ENCODE measurements at places on chromosomes 13 and 19.
A peak's percentile ranks its signal among the peaks of the same experiment; 100 is the strongest.

- DNase-seq: no peak
Observed at GRCh38 chr13:34411177-34411576, 530.9 kb upstream of the NBEA start.

DNA sequence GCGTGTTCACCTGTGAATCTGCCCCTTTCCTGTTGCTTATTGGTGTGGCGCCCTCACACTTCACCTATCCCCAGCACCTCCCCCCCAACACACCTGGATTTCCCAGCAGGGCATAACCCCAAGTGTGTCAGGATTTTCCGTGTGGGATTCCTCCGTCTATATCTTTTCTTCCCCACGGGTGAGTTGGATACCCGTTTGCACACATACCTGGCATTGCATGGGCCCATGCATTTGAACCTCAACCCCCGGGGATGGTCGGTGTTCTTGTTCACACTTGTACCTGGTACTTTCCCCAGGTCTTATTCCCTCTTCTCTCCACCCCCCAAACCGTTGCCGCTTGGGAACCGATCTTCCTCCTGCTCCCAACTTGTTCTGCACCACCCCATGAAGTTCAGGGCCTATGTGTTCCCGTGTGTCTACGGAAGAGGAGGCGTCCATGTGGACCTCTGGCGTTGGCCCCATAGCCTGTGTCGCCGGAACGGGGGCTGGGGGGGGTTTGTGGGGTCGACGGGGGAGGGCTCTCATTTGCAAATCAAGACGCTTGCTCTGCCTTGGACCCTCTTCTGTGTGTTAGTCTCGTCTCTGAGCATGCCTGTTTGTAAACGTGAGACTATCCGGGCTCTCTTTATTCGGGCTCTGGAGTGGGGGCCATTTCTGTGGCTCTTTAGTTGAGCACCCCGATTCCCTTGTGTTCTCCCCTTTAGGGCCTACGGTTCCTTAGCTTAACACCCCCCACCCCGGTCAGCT is 1.7 kb downstream of the PRR12 start:
- peak; percentile 53 for DNase-seq

- no peak for DNase-seq
Observed at GRCh38 chr13:66212511-66212910, 1017.6 kb downstream of the PCDH9 start.

DNA sequence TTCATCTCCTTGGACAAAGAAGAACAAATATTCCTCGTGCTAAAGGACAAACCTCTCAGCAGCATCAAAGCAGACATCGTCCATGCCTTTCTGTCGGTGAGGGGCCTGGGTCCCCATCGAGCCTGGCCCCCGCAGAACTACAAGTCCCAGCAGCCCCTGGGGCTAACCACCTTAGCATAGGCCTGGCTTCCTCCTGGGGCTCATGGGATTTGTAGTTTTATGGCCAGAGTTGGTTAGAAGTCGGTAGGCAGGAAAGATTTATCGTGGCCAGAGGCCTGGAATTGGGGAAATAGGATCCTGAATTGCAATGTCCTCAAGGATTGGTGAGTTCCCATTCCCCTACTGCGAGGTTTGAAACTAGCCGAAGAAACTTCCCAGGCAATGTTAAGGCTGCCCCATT is 19.6 kb downstream of the TMEM150B start:
- DNase-seq: no peak

DNA sequence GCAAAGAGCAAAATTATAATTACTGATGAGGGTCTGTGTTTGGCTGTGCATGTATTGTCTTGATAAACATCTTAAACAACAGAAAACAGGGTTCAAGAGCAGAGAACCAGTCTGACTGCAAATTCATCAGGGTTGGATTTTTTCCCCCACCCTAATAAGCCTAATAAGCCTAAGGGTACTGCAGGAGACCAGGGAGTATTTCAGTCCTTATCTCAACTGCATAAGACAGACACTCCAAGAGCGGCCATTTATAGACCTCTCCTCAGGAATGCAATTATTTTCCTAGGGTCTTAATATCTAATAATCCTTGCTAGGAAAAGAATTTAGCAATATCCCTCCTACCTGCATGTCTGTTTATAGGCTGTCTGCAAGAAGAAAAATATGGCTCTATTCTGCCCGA is 2011.5 kb upstream of the PCDH20 start:
- no peak for DNase-seq

DNA sequence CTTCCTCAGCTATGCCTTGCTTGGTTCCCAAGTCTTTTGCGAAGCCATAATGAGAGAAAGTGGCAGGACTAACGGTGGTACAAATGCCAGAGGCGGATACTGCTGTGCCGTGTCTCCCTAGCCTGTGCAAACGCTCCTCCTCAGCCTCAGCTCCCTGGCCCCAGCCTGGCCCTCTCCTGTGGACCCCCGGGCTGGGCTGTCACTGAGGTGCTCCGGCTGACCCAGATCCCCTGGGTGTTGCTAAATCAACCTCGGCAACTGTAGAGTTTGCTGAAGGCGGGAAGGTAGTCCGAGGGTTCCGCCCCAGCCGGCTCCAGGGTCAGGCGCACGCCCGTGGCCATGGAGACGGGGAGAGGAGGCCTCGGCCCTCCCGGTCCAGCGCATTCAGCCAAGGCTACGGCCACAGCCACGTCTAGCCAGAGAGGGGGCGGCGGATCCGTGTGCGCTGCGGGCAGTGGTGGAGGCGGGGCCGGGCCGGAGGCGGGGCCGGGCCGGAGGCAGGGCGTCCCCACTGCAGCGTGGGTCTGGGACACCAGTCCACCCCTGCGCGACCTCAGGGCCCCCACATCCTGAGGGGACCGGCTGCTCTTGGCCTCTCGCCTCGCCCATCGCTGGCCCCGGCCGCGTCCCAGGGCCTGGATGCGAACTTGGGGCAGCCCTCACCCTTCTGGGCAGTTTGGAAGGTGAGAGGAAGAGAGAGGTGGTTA is 16.4 kb upstream of the ZNF492 start:
- DNase-seq: no peak

DNA sequence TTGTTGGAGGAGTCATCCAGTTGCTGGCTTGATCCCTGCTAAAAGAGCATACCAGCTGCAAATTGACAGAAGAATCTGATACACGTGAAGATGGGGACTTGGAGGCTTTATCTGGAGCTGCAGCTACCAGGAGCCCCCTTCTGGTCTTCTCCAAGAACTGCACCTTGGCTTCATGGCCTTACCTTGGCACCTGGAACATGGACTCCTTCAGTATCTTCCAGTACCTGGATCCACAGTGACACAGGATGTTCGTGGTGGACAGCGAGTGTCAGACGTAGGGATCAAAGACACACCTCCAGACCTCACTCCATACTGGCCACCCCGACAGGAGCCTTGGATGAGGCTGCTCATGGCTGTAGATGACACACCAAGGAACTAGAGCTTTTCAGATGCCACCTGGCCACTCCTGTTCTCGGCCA is 9.9 kb upstream of the ACSBG2 start:
- peak; percentile 83 for DNase-seq

DNA sequence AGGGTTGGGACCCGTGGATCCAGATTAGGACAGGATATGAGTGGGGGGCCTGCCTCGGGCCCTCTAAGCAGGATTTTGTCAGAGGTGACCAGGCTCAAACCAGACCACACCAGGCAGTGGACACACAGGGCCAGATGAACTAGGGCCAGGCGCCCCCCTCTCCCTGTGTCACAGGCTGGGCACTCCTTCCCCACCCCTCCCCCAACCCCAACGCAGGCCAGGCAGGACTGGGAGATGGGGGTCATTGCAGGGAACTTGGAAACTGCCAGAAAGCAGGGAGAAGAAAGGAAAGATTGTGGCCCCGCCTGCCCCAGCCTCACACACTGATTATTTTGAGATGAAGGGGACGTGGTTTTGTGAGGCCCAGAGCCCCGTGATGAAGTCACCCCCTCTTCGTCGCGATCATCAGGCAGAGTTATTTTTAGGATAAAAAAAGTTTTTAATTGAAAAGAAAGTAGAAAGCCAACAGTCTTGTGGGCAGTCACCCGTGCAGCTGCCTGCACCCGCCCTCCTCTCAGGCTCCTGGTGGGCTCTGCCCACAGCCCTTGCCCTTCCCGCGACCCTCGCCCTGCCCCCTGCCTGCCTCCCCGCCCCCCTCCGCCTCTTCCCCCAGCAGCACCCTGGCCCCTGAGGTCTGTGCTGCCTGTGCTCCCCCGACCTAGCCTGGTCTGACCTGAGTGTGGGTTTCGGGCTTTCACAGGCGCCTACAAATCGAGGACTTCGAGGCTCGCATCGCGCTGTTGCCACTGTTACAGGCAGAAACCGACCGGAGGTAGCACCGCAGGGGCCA is 1.9 kb upstream of the YJEFN3 start:
- no peak for DNase-seq

DNA sequence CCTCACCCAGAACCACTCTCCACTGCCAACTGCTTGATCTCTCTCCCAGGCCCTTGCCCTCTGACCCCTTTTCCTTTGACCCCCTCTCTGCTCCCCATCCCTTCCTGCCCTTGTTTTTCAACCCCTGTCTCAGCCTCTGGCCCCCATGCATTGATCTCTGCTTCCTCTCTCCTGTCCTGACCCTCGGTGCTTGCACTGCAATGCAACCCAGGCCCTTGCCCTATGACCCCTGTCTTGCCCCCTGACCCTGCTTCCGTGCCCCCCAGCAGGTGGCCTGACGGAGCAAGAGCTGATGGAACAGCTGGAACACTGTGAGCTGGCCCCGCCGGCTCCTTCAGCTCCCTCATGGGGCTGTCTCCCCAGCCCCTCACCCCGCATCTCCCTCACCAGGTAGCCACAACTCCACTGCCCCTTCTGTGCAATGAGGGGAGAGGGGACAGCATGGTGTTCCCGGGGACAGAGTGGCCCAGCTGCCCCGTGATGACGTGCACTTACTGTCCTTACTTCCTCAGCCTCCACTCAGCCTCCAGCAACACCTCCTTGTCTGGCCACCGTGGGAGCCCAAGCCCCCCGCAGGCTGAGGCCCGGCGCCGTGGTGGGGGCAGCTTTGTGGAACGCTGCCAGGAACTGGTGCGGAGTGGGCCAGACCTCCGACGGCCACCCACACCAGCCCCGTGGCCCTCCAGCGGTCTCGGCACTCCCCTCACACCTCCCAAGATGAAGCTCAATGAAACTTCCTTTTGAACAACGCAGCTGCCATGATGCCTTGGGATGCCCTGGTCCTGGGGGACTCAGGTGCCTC is 10.5 kb upstream of the LTBP4 start:
- DNase-seq: no peak

DNA sequence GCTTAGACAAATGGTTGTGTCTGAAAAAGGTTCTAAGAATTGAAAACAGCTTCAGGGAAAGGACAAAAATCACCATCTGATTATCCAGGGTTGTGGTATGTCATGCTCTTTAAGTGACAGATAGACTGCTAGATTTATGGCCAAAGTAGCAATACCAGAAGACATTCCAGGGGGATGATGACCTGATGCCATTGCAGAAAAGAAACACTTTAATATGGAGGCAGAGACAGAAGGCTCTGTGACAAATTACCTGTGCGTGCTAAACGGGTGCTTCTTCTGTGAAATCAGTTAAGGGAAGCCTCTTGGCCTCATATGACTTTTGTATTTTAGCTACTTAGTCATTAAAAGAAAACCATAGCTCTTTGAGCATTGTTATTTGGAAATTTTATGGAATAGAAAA is 144.3 kb upstream of the RNF113B start:
- DNase-seq: no peak

DNA sequence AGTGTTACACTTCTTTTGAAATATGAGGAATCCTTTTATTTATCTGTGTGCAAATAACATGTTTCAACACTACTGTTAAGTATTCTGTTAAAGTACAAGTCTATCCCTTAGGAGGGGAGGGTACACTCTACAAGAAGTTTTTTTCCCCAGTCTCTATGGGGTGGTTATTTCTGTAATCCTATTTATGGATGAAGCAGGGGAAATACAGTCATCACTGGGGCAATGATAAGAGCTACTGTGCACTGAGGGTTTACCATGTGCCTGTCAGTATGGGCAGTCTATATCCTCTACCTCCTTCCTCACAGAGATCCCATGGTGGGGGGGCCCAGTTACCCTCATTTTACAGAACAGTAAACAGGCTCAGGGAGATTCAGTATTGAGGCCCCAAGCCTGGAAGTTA is 16.6 kb upstream of the TRIM13 start:
- no peak for DNase-seq

DNA sequence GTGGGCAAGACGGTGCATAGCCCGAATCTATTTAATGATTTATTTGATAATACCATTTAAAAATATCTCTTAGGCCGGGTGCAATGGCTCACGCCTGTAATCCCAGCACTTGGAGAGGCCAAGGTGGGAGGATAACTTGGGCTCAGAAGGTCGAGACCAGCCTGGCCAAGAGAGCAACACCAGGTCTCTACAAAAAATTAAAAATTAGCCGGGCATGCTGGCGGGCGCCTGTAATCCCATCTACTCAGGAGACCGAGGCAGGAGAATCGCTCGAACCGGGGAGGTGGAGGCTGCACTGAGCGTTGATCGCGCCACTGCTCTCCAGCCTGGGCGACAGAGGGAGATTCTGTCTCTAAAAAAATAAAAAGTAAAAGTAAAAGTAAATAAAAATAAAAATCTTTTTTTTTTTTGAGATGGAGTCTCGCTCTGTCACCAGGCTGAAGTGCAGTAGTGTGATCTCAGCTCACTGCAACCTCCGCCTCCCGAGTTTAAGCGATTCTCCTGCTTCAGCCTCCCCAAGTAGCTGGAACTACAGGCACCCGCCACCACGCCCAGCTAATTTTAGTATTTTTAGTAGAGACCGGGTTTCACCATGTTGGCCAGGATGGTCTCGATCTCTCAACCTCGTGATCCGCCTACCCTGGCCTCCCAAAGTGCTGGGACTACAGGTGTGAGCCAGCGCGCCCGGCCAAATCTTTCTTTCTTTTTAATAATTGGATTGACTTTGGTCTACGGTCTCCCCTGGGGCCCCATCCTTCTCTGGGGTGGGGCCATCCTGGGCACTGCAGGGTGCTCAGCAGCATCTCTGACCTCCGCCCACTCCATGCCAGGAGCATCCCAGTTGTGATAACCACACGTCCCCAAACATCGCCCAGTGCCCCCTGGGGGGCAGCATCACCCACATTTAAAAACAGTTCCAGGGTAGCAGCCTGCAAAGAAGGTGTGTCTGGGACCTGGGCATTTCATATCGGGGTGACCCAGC is 90.7 kb downstream of the GNG7 start:
- no peak for DNase-seq
